ENCODE measurements at places on chromosomes 12 and 14. TPM values are rescaled to one million over a fixed set of nuclear protein-coding genes. Genes with fewer than 3 reads are reported as not detected.

The ANO2 gene
- total RNA-seq = 1.1 TPM

DNA sequence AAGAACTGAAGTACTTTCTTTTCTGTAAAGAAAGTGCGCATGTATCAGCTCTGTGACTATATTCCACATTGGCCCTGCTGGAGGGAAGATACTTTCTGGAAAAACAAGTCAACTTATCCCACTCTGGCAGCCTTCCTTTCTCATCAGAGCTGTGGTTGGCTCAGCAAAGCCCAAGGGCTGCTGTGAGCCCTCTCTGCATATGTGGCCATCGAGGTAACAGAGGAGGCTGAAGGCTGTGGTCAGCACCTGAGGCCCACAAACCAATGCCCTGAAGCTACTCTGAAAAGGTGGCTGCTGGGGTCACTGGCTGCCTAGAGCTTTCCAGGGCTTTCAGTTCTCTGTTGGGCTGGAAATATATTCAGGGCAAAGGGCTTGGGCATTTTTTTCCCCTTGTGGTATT is 70.8 kb upstream of the IGF1 start:
- no peak overlapping the region for H3K4me3 ChIP-seq
- H3K27ac ChIP-seq = no peak overlapping the region
- H3K36me3 ChIP-seq = no peaks in the 10 kb centered on the region
- no peaks in the 10 kb centered on the region for H3K27me3 ChIP-seq
- no peak for DNase-seq
- no peaks in the 10 kb centered on the region for H3K4me1 ChIP-seq

DNA sequence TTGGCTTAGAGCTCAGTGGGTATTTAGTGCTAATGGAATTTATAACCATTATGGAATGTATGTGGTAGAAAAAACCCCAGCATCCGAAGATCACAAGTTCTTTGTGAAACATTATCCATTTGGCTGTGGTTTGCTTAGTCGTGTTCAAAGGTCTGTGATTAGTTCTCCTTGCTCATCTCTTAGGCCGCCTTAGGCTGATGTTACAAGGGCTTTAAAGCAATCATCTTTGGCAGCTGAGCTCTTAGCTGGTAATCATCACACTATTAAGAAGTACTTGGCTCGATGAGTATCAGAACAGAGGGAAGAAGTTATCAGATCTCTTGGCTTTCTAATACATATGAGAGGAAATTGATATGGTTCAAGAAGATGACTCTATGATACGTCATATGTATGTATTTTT is 124.1 kb upstream of the E2F7 start:
- H3K4me3 ChIP-seq = no peak overlapping the region
- no peaks in the 10 kb centered on the region for H3K4me1 ChIP-seq
- DNase-seq = no peak
- H3K36me3 ChIP-seq = no peaks in the 10 kb centered on the region
- no peak overlapping the region for H3K27ac ChIP-seq

- H3K4me3 ChIP-seq = no peak overlapping the region
- H3K4me1 ChIP-seq = no peaks in the 10 kb centered on the region
- no peak for DNase-seq
- no peaks in the 10 kb centered on the region for H3K36me3 ChIP-seq
Measured at GRCh38 chr14:101062601-101063000, 159.1 kb upstream of the RTL1 start.

GRCh38 chr12:7512553-7512952 is 9.0 kb upstream of the CD163 start:
- no peak for DNase-seq
- no peaks in the 10 kb centered on the region for H3K27me3 ChIP-seq
- no peak overlapping the region for H3K4me3 ChIP-seq
- no peaks in the 10 kb centered on the region for H3K36me3 ChIP-seq

Data from colonic mucosa (tissue), 4 donors.